Activated T-helper 1 cell treated with Interleukin-2 at 50 U/mL for 16 hours (primary cell): ENCODE measurements at places on chromosomes 1 and 21.

DNA sequence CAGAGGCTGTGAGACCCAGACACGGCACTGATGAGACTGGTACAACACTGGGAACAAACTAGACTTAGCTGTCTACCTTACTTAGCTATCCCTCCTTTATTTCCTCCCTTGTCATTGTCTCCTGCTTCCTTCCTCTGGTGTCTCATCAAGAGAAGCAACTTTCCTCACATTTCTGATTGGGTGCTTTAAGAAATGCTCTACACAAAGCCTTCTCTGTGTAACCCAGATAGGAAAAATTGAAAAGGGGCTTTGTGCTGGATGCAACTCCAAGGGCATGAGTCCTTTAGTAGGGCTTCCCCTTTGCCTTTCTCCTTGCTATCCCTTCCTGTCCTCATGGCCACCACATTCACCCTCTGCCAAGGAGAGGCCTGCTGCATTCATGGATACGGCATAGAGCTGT, 274.5 kb downstream of the VAV3 start:
- no peak for DNase-seq

GRCh38 chr1:245969283-245969682, 537.8 kb downstream of the SMYD3 start:
- DNase-seq: no peak

DNA sequence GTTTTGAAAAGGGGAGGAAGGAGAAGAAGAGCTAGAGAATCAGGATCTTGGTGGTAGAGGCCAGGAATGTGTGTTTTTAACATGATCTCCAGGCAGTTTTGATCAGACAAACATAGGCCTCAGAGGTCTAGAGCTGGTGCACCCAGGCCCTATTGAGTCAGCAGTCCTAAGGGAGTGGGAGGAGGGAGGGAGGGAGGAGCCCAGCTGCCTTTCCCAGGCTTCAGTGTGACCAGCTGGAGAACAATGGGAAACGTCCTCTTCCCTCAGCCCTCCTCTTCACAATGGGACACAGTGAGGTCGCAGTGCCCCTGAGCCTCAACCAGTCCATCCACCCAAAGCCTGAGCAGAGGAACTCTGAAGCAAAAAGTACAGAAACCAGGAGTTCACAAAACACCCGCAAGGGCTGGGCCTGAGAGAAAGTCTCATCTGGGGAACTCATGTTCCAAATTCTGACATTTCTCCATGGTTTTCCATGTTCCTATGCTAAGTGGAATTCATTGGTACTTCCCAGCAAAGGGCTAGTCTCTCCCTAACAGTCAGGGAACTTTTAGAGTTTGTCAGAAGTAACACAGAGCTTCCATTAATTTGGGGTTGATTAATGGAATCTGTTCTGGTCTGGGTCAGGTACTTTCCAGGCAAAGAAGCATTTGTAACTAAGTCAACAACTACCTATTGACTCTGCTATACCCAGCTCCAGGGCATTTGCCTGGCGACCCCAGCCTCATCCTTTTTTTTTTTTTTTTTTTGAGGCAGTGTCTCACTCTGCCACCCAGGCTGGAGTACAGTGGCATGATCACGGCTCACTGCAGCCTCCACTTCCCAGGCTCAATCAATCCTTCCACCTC, 37.5 kb downstream of the ELAPOR1 start:
- DNase-seq: no peak

DNA sequence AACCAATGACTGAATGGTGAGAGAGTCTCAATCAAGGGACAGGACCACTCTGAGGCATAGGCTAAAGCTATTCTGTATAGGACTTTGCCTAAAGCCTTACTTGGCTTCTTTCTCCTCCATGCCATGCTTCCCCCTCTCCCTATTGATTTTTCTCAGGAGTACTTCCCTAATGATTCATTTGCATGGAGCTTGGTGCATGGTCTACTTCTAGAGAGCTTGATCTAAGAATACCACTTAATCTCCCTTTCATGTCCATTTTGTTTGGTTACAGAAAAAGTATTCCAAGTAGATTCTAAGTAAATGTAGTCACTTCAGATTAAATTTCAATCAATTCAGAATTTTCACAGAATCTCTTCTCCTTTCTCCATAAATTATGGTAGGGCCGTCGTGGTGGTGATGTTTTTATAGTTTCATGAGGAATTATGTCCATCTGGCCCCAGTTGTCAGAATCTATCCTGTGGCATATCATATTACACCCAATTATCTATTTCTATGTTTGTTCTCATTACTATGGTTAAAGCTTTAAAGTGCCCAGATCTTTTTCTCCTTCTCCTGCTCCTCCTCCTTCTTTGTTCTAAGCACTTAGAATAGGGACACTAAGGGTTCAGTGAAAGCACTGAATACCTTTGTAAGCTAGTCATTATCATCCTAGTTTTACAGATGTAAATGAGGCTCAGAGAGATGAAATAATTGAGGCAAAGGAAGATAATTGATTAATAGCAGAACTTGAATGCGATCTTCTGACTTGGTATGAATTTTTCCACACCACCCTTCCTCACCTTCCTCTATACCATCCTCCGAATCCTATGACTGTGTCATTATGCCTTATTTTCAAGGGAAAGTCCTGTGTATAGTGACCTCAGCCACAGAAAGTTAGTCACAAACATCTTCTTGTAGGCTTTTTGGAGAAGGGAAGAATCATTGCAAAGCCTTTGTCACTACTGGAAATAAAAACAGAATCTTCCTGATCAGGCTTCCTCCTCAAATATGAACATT, 85.6 kb upstream of the ZRANB2 start:
- DNase-seq: no peak

- no peak for DNase-seq
These were observed 3.2 kb upstream of the ATP13A2 start for GRCh38 chr1:17014671-17015567.
